Esophagus squamous epithelium (tissue), 5 donors: ENCODE measurements at places on chromosomes 2 and 18. TPM values are rescaled to one million over a fixed set of nuclear protein-coding genes. Genes with fewer than 3 reads are reported as not detected.

The PID1 gene
- 4.2 TPM for total RNA-seq

The DPY30 gene
- total RNA-seq = 55.5 TPM

The CAPN14 gene
- 130 TPM for total RNA-seq

DNA sequence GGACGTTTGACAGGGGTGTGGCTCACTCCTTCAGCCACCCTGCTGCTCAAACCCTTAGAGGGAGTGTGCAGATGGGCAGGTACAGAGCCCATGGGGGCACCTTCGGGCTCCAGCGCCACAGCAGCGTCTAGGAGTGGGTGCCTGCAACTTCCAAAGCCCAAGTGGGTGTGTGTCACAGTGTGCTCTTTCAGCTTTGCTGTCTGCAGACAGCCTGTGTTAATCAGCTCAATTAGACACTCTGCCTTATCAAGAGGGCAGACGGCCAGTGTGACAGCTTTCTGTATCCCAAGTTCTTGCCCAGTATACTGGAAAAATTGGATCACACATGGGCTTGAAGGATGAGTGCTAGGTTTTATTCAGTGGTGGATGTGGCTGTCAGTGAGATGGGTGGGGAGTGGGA lies 96.7 kb downstream of the AP1S3 start:
- DNase-seq = no peak

- no peak for DNase-seq
Measured at GRCh38 chr2:222982909-222983265, 69.1 kb upstream of the KCNE4 start.

DNA sequence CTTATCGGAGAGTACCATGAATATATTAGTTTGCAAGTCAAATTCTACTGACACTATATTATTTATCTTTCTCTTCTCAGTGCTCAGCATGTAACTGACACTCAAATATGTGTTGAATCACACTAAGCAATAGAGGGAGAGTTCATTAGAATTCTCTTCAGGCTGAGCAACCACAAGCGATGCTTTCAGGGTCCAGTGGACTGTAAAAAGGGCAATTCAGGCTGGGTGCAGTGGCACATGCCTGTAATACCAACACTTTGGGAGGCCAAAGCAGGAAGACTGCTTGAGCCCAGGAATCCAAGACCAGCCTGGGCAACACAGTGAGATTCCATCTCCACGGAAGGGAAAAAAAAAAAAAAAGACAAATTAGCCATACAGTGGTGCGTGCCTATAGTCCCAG lies 16.3 kb downstream of the PDE6D start:
- no peak for DNase-seq

DNA sequence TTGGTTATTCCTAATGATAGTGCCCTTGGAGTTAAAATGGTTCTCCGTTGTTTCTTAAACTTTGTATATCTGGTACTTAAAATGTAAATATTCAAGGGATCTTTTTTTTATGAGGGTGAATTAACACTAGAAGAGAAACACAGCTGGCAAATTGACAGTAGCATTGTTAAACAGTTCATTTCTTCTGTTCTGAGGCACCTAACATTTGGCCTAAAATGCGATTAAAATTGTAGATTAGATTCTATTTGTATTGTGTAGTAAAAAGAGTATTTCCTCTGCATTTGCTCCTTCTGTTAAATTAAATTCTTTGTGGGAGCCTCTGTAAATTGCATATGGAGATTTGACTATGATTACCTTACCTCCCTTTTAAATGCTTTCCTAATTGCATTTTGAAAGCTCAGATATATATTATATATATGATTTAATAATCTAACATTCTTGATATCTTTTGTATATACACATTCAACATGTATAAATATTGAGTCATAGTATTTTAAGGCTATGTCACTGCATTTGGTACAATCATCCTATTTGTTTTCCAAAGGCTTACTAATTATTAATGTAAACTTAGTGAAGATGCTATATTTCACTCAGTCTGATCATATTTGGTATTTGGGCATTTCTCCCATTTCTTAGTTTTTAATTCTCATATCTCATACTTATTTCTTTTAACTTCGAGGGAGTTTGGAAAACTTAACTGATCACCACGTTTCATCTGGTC lies 124.4 kb downstream of the AGPS start:
- DNase-seq = no peak

GRCh38 chr2:36781907-36782720 lies 85.6 kb downstream of the VIT start:
- DNase-seq = no peak

- DNase-seq = no peak
Measured at GRCh38 chr2:58923869-58924268, 682.7 kb upstream of the FANCL start.

DNA sequence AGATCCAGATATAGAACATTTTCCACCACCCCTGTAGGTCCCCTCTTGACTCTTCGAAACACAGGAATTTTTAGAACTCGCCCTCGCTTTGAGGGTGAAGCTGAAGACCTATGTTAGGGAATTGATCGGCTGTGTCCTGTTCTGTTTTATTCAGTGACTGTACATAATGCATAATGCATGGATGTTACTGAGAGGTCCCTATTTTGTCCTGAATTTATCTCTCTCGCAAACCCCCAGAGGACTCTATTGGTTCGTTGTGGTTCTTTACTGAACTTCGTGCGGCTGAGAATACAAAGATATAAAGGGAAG lies 431 bp upstream of the EIF5B start:
- DNase-seq = no peak

DNA sequence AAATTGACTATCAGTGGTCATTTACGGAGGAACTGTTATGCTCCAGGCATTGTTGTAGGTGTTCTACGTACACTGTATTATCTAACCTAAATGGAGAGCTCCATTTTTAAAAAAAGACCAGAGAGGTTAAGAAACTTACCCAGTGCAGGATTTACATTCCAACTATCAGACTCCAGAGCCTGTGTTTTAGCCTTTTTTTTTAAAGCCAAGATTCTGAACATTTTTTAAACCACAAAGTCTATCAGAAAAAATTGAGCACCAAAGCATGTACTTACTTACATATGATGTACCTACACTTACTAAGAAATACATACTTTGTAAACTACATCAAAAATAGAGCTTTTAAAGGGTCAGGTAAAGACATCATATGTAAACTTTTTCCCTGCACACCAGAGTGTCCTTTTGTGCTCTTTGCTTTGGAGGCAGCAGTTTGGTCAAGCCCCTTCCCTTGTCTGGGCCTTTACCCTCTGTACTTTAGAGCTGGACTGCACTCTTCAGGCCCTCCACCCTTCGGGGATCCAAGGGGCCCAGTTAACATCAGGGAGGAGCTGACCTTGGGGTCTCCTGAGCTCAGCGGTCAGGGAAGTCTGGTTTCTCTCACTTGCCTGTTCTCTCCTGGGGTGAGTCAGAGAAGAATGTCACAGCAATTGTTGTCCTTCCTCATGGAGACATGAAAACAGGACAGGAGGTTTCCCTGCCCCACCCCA lies 58.4 kb downstream of the ITGB1BP1 start:
- no peak for DNase-seq
